ENCODE measurements at places on chromosomes 11 and 22.

DNA sequence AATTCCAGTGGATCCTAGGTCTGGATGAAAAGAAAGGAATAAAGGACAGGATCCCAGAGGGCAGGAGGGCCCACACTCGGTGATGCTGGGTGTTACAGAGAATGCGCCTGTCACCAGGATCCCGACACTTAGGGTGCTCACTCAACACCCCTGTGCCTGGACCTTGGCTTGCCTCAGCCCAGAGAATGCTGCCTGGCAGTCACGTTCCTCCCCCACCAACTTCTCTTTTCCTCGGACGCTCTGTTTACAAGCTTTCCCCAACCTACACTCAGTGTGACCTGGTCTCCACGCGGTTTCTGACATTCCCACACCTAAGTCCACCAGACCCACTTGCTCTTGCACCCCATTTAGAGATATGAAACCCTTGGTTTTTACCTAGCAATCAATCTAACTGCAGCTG, 38.0 kb upstream of the ETS1 start:
- DNase-seq, result no peak

DNA sequence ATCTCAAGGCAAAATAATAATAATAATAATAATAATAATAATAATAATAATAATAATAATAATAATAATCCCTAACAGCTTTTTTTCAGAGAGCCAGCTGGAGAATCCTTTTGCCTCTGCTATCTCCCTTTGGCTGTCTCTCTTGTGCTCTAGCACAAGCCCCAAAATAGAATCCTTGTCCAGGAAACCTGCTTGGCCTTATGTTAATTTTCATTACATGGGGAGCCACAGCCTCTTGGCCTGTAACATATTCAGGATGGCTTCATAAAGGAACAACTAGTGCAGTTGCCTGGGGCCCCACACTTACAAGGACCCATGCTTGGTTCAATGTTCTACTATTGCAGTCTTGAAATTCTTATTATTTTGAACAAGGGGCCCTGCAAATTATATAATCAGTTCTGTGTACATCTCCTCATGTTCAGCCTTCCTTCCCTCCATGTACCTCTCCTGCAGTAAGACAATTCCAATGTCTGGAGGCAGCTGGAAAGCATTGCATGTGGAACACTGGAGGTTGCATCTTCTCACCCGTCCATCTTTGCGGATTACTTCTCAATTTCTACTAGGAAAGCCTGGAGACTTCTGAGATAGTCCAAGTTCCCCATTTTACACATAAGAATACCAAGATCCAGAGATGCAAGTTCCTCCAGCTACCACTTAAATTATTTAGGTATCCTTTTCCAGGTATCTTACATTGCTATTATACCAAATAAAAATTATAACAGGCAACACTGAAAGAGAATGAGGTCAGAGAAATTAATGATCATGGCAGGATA, 37.8 kb upstream of the SORL1 start:
- no peak for DNase-seq

DNA sequence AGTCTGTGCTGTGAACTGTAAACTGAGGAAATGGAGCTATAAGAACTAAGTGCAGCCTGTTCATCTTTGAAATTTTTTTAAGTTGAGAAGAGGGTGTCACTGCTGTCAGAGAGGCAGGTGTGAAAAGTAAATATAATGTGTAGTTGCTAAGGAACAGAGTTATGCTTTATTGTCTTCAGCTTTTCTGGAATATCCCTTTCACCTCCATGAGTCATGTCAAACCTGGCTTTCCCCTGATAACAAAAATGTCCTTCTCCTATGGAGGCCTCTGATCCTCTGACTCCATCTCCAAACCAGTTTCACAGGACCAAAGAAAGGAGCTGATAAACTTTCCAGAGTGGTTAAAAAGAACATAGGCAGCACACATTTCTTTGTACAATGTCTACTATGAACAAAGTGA, 12.8 kb upstream of the MUC15 start:
- DNase-seq, result no peak

DNA sequence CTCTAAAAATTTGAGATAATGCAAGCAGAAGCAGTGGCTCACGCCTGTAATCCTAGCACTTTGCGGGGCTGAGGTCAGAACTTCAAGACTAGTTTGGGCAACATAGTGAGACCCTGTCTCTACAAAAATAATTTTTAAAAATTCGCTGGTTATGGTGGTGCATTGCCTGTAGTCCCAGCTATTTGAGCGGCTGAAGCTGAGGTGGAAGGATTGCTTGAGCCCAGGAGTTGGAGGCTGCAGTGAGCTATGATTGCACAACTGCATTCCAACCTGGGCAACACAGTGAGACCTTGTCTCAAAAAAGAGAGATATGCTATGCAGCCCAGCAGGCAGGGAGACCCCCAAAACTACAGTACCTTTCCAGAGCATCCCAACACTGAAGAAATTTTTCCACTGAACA, 2.3 kb downstream of the CTSC start:
- DNase-seq, result no peak

- no peak for DNase-seq
Measured at GRCh38 chr11:65446446-65447277, 24.1 kb downstream of the NEAT1 start.

DNA sequence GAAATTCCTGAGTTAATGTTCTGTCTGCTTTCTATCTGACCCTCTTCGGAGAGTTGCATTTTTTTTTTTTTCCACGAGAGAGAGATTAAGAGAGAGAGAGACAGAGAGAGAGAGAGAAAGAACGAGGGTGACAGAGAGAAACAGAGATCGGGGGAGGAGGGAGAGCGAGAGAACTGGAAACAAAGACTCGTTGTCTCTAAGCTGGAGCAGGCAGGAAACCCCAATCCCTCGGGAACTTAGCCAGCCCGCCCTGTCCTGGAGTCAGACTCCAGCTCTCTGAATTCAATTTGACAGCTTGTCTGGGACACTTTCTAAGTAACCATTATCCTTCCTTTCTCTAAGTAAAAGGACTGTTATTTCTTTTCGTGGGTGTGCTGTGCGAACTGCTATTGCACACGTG, 76.9 kb downstream of the KCNJ1 start:
- DNase-seq, result no peak

DNA sequence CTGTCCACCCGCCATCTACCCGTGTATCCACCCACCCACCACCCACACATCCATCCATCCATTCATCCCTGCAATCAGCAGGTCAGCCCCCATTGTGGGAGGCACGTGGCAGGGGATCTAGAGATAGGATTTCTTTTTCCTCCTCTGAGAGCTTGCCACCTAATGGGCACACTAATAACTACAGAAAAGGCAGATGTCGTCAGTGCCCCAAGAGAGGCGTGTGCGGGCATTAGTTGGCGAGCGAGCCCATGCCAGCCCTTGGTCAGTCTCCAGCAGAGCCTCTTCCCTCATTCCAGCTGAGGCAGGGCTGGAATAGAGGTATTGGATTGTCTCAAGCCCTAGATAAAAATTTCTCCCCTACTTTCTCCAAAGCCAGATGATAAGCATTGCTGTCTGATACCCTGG, 9.7 kb downstream of the USP2 start:
- no peak for DNase-seq

DNA sequence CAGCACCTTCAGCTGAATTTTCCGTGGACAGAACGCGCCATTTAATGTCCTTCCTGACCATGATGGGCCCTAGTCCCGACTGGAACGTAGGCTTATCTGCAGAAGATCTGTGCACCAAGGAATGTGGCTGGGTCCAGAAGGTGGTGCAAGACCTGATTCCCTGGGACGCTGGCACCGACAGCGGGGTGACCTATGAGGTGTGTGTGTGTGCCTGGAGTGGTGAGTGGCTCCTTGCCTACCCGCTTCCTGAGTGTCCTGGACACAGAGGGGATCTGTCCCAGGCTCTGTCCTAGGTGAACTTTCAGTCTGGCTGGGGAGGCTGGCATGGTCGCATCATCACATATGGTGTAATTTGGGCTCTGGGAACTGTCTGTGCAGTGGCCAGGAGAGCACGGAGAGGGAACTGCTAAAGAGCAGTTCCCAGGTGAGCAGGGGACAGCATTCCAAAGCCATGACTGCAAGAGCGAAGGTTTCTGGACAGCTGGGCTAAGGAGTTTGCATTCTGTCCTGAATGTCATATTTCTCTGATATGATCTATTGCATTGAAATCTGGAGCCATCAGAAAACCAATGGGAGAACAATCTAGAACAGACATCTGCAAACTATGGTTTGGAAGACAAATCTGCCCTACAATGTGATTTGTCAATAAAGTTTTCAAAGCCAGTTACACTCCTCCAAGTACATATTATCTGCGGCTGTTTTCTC, 104.3 kb downstream of the RRAS2 start:
- no peak for DNase-seq

GRCh38 chr22:19762568-19763457, 2.2 kb downstream of the TBX1 start:
- no peak for DNase-seq

DNA sequence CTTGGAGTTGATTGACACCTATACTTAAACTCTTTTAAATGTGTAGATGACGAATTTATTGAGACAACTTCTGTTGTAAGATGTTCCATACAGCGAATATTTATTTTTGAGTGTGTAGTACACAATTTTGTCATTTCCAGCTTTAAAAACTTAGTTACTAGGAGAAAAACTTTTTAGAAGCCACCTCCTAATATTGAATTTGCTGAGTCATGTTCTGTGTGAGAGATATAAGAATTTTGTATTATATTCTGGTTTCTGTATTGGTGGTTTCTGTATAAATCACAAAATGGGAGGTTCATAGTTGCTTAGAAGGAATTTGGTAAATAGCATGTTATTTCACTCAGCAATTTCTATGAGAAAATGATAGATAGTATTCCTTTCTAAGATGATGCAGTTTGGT, 171.3 kb downstream of the WNT11 start:
- no peak for DNase-seq

DNA sequence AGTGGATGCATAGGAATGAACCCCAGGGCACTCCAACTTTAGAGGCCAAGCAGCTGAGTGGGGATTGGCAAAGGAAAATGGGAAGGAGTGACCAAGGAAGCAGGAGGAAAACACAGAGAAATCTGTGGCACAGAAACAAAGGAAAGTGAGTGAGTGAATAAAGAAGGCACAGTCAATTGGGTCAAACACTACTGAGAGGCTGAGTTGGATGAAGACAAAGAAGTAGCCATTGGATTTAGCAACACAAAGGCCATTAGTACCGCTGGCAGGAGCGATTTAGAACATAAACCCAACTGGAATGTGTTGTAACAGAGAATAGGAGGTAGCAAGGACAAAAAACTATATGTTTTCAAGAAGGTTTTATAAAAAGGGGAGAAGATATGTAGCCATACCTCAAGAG, 6.6 kb upstream of the NXPE1 start:
- DNase-seq, result no peak

- DNase-seq, result no peak
Measured at GRCh38 chr11:70158201-70158600, 44.9 kb upstream of the FADD start.

DNA sequence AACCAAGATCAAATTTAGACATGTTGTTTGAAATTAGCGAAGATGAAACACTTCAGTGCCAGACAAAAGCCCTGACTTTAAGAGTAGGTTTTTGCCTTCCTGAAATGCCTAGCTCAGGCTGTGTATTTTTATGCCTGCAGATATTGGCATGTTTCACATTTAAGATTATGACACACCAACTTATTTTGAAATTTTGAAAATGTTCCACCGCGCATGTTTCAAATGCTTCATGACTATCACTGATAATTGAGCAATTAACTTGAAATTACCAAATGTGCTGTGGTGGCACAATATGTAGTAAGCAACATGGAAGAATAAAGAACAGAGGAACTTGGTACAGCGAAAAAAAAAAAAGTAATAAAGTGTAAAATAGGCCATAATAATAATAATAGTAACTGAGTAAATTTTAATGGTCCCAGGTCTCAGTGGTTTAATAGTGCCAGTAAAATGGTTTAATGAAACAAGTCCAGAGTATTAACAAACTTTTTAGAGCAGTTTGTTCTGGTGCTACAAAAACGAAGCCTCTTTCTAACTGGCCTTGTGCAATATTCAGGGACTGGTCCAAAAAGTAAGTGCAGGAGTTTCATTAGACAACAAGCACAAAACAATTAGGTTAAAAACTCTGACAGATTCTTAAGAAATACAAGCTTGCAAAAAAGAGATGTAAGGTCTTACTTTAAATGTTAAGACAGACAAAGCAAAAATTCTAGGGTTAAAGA, 112.5 kb upstream of the SOX6 start:
- no peak for DNase-seq

DNA sequence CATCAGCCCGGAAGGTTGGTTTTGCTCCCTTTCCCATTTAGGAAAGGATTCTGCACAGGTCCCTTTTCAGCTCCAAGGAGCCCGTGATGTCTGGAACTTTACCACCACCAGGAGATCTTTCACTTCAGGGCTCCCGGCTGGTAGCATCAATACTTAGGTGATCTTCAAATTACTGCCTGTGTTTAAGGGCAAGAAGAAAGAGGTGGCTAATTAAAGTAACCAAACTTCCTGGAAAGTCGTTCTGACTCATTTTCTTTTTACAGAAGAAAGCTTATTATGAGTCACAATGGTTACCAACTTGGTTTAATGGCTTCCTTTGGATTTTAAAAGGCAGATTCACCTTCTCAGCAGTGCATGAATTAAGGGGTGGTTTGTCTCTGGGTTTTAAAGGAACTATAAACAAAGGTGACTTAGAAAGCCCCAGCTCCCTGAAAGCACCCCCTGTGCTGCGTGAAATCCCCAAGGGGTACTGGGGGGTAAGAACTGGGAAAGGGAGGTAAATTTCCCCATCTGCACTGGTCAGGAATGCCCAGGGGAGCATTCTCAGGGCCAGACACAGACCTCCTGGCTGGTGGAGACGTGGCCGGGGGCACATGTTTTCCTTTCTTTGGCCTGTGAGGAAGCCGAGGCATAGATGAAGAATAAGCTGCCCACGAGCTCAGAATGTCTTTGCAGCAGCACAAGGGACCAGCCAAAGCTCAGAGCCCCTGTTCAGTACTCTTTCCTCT, 8.8 kb downstream of the POU2F3 start:
- no peak for DNase-seq

DNA sequence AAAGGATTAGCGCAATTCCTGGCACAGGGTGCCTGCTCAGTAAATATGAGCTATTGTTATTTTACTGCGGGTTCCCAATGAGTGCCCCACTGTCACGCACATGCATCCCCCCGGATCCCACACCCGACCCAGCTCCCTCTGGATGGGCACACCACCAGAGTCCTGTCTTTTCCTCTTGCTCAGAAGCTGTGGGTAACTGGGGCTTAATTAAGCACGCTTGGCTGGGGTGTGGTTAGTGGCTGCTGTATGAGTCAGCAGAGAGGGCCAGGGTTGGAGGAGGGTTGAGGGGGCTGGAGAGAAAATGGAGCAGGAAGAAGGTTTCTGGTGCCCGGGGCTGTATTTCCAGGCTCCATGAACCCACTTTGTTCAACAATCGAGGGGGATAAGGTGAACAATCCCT, 30.3 kb upstream of the NECTIN1 start:
- no peak for DNase-seq

- DNase-seq, result no peak
Measured at GRCh38 chr11:41005986-41006385, 453.5 kb downstream of the LRRC4C start.

GRCh38 chr22:19508024-19508776, 16.0 kb downstream of the CLDN5 start:
- DNase-seq, result no peak
